Brain (organoid and tissue), 16 donors: ENCODE measurements at places on chromosomes 16 and 17. TPM values are rescaled to one million over a fixed set of nuclear protein-coding genes. Genes with fewer than 3 reads are reported as not detected.

DNAI2 gene
- 0.56 TPM for polyA plus RNA-seq

MRM3 gene
- 13.9 TPM for polyA plus RNA-seq

SPATA32 gene
- not detected for polyA plus RNA-seq

TERB1 gene
- not detected for polyA plus RNA-seq

SLC22A31 gene
- not detected for polyA plus RNA-seq
